ENCODE measurements at places on chromosomes 16 and 17.

- no peak for DNase-seq
Observed at GRCh38 chr16:87003414-87003755, 313.8 kb downstream of the C16orf95 start.

DNA sequence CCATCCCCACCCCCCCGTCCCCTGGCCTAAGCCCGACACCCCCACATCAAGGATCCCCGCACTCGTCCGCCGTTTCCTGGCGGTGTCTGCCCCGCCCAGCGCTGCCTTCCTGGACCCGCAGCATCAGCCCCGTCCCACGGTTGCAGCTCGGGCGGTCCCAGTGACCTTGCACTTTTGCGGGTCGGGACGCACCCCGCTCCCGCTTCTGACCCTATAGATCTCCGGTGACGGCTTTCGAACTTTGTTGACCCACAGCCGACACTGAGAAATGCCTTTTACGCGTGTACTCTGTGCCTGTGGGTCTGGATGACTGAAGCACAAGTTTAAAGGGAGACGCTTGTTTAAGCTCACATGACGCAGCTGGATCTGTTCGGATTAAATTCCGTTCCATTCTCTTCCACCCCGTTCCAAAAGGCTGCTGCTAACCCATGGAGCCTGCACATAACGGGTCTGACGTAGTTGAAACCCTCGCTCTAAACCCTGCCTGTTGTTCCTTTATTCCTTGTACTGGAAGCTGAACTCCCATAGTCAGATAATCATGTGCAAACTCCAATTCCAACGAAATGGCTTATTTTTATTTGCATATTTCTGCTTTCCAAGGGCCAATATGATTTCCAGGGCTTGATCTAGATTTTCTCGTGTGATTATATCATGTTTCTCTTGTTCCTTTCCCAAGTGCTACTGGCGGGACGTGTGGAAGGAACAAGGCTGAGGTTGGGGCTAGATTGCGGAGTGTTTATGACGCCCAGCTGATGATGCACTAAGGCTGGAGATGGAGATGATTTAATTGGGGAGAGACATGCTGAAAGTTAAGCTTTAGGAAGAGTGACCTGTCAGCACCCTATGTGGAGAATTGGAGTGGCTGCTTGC is 834 bp downstream of the FLYWCH1 start:
- DNase-seq: peak; percentile 59

DNA sequence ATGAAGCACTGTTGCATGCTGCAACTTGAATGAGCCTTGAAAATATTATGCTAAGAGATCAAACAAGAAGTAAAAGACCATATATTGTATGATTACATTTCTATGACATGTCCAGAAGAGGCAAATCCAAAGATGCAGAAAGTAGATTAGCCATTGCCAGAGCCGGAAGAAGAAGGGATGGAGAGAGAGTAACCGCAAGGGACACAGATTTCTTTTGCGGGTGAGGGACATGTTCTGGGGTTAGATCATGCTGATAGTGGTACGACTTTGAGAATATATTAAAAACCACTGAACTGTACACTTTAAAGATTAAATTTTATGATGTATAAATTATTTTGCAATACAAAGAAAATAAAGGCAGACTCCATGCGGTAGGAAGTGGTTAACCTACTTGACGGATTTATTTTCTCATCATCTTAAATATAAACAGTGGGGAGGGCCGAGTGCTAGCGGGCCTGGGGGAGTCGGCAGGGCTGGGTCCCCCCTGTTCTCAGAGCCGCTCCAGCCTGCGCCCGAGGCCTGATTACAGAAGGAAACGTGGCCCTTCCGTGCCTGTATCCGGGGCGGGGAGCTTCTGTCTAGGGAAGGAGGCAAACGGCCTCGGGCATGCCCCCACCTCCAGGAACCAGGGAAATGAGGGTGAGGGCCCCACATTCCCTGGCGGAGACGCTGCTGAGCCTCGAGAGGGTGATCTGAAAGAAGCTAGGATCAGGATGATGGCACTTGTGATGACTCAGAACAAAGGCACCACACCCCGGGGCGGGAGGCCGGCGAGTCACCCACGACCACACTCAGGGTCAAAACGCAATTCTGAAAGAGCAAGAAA is 48.0 kb downstream of the SHCBP1 start:
- peak; percentile 72 for DNase-seq

GRCh38 chr16:10098991-10099390 is 83.2 kb downstream of the GRIN2A start:
- no peak for DNase-seq

DNA sequence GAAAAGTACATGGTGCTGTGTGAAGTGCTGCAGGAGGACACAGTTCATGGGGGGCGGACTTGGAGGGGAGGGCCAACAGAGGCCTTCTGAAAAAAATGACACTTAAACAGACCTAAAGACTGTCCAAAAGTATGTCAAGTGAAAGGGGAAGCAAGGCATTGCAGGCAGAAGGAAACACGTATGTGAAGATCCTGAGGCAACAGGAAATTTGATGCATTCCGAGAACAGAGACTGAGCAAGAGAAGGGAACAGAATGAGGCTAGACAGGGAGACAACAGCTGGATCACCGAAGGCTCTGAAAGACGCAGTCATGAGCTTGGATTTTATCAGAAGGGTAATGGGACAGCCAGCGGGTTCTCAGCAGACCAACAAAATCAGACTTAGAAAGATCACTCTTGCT is 1.1 kb downstream of the IFT20 start:
- no peak for DNase-seq

DNA sequence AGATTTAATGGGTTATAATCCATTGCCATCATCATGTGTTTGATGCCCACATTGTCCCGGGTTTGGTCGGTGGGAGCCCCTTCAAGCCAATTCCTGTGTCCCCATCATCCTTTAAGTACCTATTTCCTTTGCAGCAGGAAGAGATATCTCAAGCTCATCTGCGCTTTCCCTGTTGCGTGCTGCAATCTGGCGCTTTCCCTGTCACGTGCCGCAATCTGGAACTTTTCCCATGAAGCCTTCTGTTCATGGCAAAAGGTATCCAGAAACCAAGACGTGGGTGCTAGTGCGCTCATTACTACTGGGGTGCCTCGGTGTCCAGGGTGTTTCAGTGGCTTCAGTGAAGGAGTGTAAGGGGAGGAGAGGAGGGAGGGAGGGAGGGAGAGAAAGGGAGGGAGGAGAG is 174.6 kb upstream of the ZNF469 start:
- no peak for DNase-seq

DNA sequence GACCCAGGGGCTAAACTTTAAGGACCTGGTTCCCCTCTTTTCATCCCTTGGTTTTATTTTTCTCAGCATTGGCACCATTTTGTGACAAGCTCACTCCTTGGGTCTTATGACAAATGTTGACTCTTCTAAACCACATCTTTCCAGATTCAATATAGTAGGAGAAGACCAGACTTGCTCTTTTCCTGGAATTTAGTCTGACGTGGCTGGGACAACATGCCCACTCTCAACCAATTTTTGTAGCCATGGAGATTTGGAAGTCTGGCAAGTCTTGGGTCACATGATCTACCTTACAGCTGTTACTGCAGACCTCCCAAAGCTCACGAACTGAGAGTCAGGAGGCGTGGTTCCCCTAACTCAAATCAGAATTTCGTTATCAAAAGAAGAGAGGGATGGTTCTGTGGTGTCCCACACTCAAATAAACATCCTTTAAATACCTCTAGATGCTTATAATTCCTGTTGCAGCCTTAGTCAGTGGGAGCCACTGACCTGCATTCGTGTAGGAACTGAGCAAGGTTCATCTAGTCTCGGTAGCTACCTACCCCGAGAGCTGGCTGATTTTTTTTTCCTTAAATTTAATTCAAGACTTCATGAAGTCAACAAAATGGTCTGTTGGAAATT is 683.5 kb downstream of the MAF start:
- DNase-seq: no peak

DNA sequence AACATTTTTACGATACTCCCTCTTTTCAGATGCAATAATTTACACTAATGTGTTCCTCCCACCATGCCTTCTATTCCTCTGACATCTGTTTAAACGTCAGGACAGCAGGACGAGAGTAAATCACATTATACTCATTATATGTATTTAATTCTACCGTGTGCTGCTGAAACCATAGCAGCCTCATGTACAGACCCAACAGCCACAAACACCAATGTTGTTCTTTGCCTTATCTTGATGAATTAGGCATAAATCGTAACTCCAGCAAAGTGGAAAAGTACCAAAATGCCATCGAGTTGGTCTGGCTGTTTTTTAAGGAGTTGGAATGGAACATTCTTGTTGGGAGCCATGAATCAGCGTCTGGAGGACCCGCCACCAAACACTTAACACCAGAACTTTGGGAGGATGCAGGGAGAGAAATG is 82.9 kb upstream of the FOXF1 start:
- DNase-seq: no peak

GRCh38 chr17:63714550-63715277 is 14.8 kb upstream of the LIMD2 start:
- no peak for DNase-seq

DNA sequence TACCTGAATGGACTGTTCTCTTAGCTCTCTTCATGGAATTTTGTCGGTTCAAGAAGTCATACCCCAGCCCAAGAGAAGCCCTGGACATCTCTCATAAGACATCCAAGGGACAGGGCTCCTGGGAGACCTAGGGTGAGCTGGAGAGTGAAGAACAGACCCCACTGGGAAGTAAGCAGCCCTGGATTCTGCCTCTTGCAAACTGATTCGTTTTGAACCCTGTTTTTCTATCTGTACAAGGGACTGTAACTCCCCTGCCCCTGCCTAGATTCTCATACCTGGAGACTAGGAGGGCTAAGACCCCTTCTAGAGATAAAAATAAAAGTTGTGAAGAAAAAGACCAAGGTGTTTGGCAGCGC is 449 bp downstream of the CCL3L1 start:
- no peak for DNase-seq

- peak; percentile 11 for DNase-seq
Observed at GRCh38 chr16:69482410-69482991, 58.1 kb downstream of the CYB5B start.

DNA sequence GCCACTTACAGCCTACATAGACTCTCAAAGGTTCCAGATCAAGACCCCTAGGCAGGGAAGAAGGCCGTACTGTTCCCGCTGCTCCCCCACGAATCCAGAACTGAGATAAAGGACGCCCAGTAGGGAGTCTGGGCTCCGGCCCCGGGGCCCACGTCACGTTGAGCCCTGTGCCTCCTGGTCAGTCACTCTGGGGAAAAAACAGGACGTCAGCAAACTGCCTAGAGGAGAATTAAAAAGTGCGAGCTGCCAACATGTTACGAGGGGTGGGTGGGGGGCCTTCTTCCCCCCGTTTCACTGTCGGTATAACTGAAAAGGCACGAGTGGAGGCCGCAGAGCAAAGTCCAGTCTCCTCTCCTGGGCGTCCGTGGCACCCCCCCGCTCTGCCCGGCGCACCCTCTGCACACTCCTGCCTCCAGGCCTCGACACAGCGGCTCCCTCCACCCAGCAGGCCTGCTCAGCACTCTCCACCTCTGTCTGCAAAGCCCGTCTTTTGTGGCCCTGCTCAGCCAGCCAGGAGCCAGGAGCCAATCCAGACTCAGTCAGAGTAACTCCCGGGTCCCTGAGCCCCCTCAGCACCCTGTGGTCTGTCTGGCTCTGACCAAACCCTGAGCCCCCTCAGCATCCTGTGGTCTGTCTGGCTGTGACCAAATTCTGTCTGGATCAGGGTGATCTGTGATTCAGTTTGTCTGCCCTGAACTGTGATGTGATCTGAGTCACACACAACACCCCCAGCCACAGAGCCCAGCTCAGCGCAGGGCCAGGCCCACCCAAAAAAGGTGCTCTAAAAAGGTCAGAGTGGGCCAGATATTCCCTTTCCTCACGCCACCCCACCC is 6.2 kb downstream of the ITGAE start:
- DNase-seq: no peak

- DNase-seq: no peak
Observed at GRCh38 chr16:35734728-35735402, 2275.5 kb downstream of the TP53TG3F start.

DNA sequence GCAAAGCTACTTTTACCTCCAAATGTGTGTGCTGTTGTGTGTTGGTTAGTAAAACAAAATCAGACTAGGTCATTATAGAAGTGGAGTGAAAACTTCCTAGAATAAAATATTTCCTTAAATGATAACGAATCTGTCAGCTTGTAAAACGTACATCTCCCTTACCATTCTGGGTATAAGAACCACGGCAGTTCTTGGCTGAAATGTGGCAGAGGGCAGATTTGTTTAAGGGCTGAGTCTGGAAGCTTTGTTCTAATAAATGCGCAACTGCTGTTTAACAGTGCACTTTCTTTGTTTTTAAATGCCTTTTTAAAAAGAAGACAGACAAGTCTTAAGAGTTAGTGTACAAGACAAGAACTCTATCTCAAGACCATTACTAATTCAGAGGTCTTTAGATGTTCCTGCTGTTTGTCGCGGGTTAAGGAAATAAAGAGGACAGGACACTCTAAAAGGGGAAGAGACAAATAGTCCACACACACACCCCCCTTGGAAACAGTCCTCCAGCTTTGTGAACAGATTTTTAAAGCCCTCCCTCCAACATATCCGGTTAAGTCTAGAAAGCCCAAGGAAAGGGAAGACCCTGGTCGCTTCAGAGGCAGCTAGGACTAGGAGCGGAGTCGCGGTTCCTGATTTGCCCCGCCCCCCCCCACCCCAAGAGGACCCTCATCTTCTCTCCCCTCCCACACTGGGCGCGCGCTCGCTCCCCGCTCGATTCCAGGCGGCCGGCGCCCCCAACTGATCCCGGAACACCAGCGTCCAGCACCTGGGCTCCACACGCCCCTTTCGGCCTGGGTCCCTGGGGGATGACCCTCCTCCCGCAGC is 658 bp downstream of the SYNRG start:
- peak; percentile 52 for DNase-seq

DNA sequence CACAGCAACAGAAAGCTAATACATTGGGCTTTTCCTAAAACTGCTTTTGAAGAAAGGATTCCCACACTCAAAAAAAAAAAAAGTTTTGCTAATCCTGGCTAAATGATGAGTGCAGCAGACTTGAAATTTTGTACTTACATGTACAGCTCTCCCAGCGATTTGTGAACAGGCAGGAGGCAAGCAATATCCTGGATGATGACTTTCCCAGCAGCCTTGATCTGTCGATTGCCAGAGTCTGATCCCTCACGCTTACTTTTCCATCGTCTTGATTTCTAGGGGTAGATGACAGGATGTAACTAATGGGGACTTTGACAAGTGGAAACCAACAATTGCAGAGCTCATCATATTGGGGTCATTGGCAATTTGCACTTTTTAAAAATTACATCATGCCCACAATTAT is 91.4 kb downstream of the WDR59 start:
- no peak for DNase-seq

DNA sequence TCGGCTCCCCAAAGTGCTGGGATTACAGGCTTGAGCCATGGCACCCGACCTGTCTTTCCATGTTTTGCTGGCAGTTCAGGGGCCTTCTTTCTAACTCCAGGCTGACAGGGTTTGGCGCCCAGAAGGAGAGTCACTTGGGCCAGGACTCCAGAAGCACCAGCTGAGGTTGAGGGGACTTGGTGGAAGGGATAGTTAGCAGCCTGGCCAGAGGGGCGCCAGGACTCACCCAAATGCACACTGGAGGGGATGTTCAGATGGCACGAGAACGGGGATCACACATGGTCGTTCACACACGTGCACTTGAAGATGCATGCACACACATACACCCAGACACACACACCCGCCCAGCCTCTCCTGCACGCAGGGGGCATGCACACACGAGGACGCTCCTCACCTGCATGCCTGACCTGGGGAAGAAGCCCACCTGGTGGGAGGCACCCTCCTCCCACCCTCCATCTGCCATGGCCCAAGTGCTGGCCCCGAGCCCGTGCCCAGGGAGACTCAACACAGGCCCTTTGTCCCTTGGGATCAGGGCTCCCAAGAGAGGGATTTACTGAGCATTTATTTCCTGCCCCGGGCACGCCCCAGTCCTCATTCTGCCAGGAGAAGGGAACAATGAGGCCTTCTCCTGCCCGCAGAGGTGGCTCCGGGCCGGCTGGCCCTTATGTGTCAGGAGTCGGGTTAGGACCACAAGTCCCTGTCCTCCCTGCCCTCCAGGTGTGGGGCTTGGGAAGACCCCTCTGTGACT is 2.3 kb upstream of the PRSS21 start:
- no peak for DNase-seq
